BJ (cell line): ENCODE measurements at places on chromosomes 5 and 9. TPM values are rescaled to one million over a fixed set of nuclear protein-coding genes. Genes with fewer than 3 reads are reported as not detected.

PCDHB5 gene
- 0.18 and 0.22 TPM in 2 replicates for polyA plus RNA-seq

AK8 gene
- polyA plus RNA-seq, result 0.29 and 0.53 TPM in 2 replicates

RPL7A gene
- polyA plus RNA-seq, result 2,964 and 3,329 TPM in 2 replicates

IL17B gene
- polyA plus RNA-seq, result 0.49 and 0.90 TPM in 2 replicates

GRCh38 chr5:77990020-77990419, 213.9 kb upstream of the TBCA start:
- DNase-seq, result no peak

DNA sequence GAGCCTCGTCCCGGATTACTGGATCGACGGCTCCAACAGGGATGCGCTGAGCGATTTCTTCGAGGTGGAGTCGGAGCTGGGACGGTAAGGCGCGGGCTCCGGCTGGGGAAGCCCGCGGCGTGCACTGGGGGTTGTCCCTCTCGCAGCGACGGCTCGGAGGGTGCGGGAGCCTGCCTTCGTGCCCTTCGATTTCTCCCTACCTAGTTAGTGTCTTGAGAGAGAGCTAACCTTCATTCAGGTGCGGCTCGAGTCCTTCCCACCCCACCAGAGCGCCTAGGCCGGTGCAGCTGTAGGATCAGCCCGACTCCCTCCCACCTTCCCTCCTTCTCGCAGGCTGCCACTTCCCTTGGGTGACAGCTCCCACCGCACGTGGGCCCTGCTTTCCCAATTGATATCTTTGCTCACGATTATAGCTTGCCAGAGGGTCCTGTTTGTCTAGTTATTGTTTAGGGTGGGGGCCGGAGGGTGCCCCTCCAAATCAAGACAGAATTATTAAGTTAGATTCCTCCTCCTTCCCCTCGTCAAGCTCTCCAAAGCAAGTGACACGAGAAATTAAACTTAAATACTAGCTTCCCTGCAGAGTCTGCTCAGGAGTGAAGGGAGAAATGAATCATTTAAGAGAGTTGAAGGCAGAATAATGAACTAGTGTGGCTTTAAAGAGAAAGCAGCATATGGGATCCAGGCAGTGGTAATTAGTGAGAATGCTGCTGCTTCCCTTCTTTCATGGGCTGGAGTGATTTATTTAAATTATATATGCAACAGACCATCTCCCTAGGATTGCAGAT, 569 bp downstream of the CAMK4 start:
- no peak for DNase-seq

DNA sequence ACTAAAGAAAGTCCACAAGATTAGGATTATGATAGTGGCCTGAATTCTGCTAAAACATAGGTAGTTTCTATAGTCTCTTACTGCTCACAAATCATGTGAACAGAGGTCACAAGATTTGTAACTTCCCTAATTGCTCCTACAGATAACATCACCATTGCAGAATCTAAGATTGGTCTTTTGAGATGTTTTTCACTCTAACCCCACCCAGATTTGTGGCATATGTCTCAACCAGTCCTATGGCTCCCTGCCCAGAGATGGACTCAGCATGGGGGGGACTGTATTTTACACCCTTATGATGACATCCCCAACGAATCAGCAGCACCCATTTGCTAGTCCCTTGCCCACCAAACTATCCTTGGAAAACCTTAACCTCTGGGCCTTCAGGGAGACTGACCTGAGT, 1046.2 kb downstream of the CDH12 start:
- DNase-seq, result peak; percentile 8

DNA sequence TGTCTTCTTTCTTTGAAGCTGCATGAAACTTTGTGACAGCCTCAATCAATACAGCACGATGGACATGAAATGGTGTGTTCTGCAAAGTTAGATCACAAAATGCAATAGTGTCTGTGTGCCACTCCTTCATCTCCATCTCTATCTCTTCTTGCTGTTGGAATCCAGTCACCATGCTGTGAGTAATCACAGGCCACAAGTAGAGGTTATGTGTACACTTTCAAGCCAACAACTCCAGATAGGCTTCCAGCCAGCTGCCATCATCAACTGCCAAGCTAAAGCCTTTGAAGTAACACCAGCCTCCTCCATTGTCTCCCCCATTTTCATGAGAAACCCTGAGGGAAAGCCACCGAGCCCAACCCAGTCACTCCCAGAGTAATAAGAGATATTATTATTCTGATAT, 360.6 kb downstream of the PTPRD start:
- no peak for DNase-seq

PCDHB3 gene
- polyA plus RNA-seq, result 0.23 and 0.31 TPM in 2 replicates

GRCh38 chr5:89343666-89344065, 460.7 kb upstream of the MEF2C start:
- DNase-seq, result no peak

ZNF483 gene
- polyA plus RNA-seq, result 0.69 and 0.70 TPM in 2 replicates

DNA sequence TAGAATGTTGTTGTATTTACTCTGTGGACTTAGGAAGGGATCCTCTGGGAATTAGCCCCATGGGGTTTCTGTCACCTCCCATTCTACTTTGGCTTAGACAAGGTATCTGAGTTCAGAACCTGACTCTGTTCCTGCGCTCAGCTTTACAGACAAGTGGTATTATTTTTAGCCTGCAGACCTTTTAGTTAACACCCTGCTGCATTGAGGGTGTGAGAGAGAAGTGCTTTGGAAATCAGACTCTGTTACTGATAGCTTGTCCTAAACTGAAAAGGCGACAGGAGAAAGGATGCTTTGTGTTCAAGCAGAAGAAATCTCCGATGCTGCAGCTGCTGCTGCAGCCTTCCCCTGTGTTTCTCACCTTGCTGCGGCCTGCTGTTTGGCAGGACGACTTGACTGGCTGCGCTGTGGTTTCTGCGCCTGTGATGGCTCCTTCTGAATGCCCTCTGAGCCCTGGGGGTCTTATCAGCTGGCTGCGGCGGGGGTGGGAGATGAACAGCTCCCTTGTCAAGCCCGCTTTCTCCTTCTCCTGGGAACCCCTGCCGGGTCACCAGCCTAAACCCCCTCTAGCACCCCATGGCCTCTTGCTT, 61.9 kb downstream of the PGM5 start:
- no peak for DNase-seq

FGD3 gene
- not detected in 2 replicates for polyA plus RNA-seq

SV2C gene
- polyA plus RNA-seq, result not detected in 2 replicates

- no peak for DNase-seq
Observed at GRCh38 chr9:112403614-112404201, 23.8 kb downstream of the HSDL2 start.

ABCA1 gene
- 27.4 and 36.2 TPM in 2 replicates for polyA plus RNA-seq

PCDHGB6 gene
- 1.5 and 1.7 TPM in 2 replicates for polyA plus RNA-seq
